ENCODE measurements at places on chromosomes 4 and X. TPM values are rescaled to one million over a fixed set of nuclear protein-coding genes. Genes with fewer than 3 reads are reported as not detected.
A peak's percentile ranks its signal among the peaks of the same experiment; 100 is the strongest.

- DNase-seq, result no peak
These were observed 252.7 kb upstream of the KCNIP4 start for GRCh38 chr4:22201256-22201655.

DNA sequence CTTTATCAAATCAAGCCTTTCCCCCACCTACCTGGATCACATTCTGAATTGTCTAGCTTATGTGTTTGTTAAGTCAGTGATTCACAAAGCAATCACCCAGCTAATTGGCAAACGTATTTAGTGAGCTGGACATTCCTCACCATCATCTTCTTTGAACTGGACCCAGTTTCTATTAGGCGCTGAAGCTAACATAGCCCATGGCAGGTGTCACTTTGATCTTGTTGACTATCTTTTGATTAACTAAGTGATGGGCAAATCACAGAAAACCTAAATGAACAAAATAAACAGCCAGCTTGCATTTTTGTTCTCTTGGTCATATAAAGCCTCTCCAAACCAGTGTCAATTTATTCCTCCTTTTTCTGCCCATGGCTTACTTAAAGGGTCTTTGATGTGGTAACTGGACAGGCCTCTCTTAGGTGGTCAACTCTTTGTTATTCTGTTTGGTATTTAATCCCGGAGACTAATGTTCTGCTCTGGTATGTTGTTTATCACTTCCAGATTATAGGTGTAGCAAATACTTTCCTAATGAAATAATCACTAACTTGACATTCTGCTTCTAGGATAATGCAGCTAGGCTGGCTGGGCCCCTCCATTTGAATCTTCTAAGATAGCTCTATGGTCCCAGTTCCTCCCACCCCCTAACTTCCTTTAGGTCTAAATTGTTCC, 105.3 kb upstream of the SMIM10 start:
- no peak for DNase-seq

DNA sequence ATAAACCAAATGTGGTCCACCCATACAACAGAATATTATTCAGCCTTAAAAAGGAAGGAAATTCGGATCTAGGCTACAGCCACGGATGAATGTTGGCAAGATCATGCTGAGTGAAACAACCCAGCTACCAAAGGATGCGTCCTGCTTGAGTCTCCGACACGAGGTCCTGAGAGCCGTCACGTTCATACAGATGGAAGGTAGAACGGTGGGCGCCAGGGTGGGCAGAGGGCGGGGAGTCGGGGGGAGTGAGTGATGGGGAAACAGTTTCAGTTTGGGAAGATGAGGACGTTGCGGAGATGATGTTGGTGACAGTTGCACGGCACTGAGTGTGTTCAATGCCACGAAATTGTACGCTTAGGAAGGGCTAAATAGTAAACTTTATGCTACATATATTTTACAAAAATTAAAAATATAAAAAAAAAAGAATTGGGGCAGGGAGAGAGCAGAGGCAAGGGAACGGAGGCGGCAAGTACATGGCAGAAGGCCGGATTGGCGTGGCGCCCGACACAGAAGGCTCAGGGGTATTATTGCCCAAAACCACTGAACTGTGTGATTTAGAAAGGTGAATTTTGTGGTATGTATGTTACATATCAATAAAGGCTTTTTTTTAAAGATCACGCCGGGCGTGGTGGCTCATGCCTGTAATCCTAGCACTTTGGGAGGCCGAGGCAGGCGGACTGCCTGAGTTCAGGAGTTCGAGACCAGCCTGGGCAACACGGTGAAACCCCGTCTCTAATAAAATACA, 14.8 kb upstream of the MXD4 start:
- peak; percentile 6 for DNase-seq

DNA sequence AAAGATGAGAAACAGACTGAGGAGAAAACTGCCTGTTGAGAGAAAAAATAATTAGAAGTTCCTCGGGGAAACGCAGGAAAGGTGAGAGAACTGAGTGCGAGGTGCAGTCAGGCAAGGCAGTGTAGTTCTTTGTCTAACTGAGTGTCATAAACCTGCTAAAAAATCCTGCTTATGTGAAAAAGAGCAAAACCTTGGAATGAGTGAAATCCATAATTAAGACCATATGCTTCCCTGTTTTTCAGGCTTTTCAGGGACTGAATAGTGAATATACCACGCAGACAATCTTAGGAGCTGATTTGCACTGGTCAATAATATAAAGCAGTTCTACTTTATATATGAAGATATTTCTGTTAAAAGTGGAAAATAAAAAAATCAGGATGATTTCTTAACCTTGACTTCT, 104.9 kb downstream of the RASGEF1B start:
- no peak for DNase-seq

DNA sequence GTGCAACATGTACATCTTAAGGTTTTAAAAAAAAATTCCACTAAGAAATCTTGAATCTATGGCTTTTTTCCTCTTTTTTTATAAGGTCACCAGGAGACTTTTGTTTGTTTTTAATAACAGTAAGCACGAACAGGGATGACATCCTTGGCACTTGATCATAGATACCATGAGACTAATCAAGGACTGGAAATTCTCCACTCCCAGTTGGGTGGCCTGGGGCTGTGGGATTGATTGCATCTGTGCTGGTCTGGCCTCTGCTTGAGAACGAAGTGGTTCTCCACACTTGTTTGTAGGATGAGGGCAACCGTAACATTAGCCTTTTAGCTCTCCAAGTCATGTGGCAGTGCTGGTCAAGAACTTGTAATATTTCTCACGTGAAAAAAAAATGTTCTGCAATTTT, 35.4 kb downstream of the SNX25 start:
- no peak for DNase-seq

GRCh38 chrX:2147928-2148327, 352.8 kb downstream of the DHRSX start:
- DNase-seq, result no peak

- DNase-seq, result no peak
These were observed 9.9 kb downstream of the FAM200B start for GRCh38 chr4:15691346-15692135.

DNA sequence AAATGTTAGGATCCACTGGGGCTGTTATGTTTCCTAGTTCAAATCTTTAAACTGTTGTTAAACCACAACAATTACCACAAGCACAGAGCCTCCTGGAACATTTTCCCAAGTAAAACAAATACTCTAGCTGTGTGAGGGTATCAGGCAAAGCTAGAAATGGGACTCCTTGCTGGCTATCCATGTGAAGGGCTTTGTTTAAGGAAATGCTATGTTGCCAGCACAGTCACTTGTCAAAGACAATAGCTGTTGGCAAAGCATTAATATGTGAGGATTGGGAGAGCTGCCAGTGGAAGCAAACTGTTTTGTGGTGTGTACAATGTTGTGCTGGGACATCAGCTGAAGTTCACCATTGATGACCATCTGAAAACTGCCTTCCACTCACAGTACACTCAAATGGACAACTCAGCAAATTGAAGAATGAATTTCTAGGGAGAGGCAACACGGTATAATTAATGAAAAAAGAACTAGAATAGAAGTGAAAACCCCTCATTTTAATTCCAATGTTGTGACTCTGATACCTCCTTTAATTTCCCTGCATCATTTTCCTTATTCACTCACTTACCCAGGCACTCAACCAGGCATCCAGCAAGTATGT, 100.8 kb downstream of the ANXA3 start:
- no peak for DNase-seq

GRCh38 chr4:182478475-182478874, 235.3 kb downstream of the TENM3 start:
- DNase-seq, result no peak

- DNase-seq, result no peak
These were observed 149.6 kb upstream of the MID1 start for GRCh38 chrX:10769696-10770619.

DNA sequence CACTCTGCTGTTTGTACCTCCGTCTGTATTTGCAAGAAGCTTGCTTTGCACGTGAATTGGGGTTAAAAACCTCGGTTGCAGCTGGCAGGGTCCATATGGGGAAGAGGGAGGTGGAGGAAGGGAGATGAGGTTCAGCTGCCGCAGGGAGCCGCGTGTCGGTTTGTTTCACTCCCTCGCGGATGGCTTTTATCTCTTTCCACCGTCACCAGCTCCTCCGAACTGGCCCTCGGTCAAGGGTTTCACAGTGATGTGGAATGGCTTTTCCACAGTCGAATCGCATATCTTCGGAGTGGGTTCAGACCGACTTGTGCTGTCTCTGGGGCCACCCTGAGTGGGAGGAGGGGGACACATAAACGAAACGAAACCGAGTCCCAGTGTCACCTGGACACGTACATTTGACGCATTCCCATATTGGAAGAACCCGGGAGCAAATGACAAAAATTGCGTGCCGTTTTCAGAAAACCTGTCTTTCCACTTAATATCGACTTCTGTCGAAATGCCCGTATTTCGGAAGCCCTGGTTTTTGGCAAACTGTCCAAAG, 929 bp downstream of the ZBTB33 start:
- peak; percentile 16 for DNase-seq

- no peak for DNase-seq
These were observed 46.6 kb downstream of the ANKRD17 start for GRCh38 chr4:73211968-73212367.

GRCh38 chr4:2686379-2687265, 69.5 kb downstream of the TNIP2 start:
- no peak for DNase-seq

DNA sequence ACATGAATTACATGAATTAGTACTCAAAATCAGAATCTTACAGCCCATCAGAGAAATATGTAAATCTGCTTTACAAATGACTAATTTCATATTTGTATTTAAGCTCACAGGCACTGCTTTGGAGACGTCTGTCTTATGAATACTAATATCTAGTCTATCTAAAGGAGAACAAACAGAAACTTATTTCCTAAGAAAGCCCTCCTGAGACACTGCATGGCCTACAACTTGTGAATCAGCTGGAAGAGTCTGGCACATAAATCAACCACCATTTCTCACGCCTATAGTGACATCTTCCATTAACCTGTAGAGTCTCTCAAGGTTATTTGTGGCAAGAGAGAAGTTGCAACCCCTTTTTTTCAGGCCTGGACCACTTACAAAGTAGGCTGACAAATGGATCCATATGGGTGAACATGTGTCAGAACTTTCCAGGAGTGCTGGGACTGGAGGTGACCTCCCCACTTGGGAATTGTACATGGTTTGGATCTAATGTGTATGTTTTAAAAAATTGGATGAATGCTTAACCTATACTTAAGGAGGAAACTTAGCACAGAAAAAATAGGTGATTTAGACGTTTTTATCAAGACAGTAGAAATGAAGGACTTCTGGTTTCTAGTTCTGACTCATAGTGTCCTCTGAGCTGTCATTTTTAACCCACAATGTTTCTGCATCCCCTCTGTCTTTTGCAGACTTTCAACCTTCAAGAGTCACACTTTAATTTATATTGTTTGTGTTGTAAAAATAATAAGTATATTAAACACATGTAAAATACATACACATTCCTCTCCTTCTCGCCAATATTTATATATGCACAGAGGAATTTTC, 83.2 kb upstream of the ARHGAP24 start:
- DNase-seq, result no peak

GRCh38 chr4:146450524-146450923, 71.2 kb downstream of the SLC10A7 start:
- DNase-seq, result no peak

DNA sequence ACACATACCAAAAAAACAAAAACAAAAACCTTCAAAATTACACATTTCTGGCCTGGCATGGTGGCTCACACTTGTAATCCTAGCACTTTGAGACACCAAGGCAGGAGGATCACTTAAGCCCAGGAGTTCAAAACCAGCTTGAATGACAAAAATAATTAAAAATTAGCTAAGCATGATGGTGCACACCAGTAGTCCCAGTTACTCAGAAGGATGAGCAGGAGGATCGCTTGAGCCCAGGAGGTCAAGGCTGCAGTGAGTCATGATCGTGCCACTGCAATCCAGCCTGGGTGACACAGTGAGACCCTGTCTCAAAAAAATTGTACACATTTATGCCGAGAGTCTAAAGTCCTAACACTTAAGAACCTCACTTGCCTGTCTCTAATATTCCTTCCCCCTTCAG, 18.3 kb downstream of the SLC39A8 start:
- no peak for DNase-seq

DNA sequence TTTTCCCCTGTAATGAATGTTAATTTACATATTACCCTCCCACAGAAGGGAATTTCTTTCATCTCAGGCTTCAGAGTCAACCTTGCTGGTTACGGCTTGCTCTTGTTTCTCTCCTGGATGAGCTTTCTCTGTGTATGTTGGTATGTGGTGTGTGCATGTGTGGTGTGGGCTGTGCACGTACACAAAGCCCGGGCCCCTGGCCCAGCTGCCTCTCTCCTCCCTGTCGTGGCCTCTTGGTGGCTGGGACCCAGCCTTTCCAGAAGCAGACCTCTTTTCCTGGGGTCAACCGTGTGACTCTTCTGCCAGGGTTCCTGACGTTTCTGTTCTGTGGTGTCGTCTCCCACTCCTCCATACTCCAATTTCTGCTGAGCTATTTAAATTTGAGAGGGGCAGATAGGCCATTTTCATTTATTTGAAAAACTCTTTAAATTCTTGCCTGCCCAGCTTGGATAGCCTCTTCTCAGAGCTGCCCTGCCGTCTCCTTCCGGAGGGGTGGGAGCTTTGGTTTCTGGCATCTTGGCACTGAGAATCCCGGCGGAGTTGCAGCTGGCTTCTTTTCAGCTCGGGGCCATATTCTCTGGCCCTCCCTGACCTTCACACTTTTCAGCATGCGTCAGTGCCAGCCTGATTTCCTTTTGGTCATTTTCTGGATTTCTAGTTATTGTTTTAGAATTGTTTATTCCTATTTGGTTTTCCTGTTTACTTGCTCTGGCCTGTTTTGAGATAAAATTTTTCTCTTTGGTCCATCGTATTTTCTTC, 25.1 kb downstream of the FHDC1 start:
- no peak for DNase-seq

- DNase-seq, result peak; percentile 77
These were observed 30.2 kb downstream of the OFD1 start for GRCh38 chrX:13764765-13765164.

DNA sequence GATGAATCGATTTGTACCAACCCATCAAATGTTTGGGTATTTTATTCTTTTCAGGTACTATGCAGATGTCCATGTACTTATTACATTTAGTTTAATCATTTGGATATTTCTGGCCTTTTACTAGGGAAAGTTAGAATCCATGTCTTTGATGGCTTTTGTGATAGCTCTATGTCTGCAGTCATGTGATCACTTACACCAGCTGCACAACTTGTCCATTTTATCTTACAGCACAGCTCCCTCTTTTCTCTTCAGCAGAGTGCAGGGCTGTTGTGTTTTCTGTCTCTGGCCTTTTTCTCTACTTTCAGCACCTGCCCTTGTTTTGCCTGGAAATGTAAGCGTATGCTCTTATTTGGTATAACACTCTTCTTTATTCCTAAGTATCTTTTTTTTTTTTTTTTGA, 30.6 kb downstream of the WWC2 start:
- DNase-seq, result no peak

The TBX22 gene
- total RNA-seq, result not detected

The TMPRSS11D gene
- not detected for total RNA-seq

The TDO2 gene
- 0.32 TPM for total RNA-seq

The NUP62CL gene
- total RNA-seq, result 1.6 TPM

The AADAT gene
- 28.4 TPM for total RNA-seq

The RPS6KA3 gene
- 9.0 TPM for total RNA-seq

The MAGEA9B gene
- not detected for total RNA-seq

The STPG2 gene
- total RNA-seq, result 0.66 TPM

The LPAR4 gene
- total RNA-seq, result 3.2 TPM

The HPGDS gene
- not detected for total RNA-seq

The AMER1 gene
- 11.3 TPM for total RNA-seq
